ENCODE measurements at places on chromosomes 2 and 18.

- no peak for DNase-seq
Observed at GRCh38 chr2:188835006-188835405, 139.2 kb upstream of the COL3A1 start.

DNA sequence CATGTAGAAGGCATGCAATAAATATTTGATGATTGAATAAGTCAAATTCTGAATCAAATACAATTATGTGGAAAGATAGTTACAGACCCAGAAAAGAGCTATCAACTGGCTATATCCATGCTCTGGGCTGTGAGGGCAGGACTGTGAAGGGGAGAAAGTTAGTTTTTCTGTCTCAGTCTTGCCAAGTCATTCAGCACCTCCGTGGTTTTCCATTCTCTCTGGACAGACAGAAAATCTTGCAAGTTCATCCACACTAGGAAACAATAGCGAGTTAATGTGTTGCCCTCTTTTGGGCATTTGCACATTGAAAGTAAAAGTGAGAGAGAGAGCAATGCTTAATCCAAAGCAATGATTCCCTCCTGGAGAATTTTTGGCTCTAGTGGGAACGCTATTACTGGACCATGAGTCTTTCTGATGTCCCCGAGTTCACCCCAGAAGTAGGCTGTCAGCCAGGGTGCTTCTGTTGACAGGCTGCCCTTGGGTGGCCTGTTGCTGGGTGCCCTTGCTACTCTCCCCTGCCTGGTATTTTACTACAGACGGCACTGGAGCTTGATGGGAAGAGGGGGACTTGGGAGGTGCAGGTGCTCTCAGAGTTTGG, 238.3 kb downstream of the LOXHD1 start:
- DNase-seq = no peak

DNA sequence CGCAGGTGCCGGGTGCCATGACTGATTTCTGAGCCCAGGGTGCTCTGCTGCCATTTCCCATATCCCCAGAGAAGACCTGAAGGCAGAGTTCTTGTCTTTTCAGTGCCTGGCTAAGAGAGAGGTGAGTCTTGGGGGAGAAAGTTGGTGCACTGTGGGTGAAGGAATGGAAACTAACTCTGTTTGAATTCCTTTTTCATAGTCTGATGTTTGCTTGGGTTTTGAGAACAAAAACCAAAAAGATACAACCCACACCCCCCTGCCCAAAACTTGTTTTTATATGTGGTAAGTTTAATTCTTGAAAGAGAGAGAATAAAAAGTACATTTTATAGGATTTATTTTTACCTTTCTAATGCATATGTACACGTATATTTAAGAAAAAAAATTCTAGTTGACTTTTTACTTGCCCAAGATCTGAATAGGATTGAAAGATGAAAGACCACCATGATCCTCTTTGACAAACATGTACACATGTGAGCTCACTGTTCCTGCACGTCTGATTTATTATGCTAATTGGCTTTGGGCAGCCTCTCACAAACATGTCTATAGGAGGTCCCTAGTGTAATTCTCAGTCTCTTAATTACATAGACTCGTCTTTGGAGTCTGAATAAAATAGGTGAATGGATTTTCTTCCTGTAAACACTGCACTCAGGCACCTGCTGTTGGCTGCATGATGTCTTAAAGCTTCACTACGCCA, 46.3 kb downstream of the ARL4C start:
- DNase-seq = no peak

DNA sequence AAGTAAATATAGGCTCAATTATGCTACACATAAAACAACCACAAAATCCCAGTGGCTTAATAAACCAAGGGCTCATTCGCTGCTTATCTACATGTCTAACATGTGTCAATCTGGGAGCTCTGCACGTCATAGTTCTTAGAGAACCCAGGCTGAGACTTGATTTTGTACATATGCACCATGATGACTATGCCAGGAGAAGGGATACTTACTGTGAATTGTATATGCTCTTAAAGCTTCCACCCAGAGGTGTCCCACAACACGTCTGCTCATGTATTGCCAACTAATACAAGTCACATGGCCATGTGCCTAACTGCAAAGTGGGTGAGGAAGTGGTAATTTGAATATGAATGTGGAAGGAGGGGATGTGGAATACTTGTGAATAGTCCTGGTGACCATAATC, 262.1 kb downstream of the CPS1 start:
- no peak for DNase-seq

All from stimulated activated CD4-positive, alpha-beta T cell treated with anti-CD3 and anti-CD28 coated beads, Interleukin-12 subunit alpha, Interleukin-12 subunit beta, amount 100 ng/mL, for 48 hours (primary cell).